ENCODE measurements at places on chromosomes 12 and 14. TPM values are rescaled to one million over a fixed set of nuclear protein-coding genes. Genes with fewer than 3 reads are reported as not detected.
A peak's percentile ranks its signal among the peaks of the same experiment; 100 is the strongest.

DNA sequence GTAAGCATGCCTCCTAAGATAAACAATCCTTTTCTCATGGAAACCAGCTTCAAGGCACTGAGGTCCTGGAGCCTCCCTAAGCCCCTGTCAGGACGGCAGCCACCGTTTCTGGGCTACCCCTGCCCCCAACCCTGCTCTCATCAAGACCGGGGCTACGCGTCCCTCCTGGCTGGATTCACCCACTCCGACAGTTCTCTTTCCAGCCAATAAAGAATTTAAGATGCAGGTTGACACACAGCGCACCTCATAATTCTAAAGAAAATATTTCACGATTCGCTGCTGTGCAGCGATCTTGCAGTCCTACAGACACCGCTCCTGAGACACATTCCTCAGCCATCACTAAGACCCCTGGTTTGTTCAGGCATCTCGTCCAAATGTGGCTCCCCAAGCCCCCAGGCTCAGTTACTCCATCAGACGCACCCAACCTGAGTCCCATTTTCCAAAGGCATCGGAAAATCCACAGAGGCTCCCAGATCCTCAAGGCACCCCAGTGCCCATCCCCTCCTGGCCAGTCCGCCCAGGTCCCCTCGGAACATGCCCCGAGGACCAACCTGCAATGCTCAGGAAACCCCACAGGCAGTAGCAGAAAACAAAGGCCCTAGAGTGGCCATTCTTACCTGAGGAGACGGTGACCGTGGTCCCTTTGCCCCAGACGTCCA lies 336.3 kb downstream of the TMEM121 start:
- no peak for DNase-seq

DNA sequence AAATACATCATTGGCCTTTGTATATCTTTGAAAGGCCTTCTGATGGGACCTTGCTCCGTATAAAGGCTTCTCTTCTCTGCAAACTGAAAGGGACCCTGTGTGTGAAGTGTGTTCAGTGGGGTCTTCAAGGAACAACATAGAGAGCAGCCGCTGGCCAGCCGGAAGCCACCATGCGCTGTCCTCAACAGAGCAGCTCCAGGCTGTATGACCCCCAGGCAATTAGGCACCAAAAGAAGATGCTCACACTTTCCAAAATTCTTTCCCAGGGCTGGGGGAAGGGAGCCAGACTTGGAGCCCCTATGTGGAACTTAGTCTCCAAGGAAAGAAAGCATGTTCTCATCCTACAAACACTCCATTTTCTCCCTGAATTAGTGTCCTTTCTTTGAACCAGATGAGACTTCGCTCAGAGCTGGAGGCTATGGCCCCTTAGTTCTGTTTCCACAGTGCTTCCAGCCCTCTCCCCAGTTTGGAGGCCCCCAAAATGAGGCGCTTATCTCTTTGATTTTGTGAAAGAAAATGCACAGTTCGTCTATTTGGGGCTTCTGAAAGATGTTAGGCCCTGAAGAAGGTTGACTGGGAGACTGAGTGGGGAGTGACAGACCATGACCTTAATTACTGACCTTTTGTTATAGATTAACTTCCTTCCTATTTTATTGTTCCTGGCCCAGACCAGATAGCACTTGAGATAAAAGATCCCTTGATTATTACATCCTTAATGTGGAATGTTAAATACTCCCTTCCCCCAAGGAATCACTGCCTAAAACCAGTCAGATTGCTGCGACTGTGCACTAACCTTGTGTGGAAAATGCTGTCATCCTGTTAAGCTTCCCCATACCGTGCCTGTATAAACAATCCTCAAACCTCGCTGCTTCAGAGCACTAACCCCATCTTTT lies 128.3 kb upstream of the FGD4 start:
- DNase-seq, result no peak

DNA sequence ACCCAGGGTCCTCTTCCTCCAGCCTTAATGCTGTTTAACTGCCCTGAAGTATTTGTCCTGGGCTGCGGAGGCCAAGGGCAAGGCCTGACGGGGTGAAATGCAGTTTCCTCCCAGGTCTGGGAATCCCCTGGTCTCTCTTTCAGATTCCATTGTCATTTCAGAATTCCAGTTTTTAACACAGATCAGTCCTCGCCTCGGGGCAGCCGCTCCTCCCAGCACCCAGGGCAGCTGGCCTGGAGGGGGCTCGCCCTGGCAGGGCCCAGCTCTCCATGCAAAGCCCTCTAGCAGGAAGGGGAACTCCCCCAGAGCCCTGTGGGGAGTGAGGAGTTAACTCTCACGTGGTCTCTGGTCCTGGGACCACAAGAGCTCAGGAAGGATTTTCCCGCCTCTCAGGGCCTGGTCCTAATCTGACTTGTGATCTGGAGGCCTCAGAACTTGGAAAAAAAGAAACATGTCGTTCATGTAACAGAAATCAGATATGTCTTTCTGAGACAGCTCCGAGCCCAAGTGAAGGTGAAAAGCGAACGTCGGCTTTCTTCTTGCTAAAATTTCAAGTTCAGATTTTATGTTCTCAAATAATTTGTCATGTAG lies 265.6 kb upstream of the SFSWAP start:
- DNase-seq, result no peak

GRCh38 chr12:114835031-114835430 lies 151.1 kb upstream of the TBX3 start:
- DNase-seq, result no peak

DNA sequence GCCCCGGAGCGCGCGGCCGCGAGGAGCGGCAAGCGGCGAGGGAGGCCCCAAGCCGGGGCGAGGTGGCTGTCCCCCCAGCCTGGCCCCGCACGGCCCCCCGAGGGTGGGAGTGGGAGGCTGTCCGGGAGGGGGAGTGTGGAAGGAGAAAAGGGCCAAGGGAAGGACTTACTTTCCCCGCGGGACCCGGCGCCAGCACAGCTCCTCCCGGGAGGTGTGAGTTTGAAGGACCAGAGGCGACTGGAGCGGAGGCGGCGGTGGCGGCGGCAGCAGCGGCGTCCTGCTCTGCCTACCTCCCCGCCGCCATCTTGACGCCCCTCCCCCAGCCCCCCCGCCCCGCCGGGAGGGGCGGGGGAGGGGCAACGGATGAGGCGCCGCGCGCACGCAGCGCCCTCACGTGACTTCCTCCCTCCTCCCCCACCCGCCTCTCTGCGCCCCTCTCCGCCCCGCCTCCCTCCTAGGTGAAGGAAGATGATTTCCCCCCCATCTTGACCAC lies at the start of gene SBNO1:
Gene SBNO1, minus strand, starts transcription at position 316 of the 493 bp plus-strand sequence. CDS start 14,406 bp downstream, outside the sequence.
- peak; percentile 91 for DNase-seq

- peak; percentile 4 for DNase-seq
Measured at GRCh38 chr12:51687614-51688013, 96.6 kb downstream of the SCN8A start.

DNA sequence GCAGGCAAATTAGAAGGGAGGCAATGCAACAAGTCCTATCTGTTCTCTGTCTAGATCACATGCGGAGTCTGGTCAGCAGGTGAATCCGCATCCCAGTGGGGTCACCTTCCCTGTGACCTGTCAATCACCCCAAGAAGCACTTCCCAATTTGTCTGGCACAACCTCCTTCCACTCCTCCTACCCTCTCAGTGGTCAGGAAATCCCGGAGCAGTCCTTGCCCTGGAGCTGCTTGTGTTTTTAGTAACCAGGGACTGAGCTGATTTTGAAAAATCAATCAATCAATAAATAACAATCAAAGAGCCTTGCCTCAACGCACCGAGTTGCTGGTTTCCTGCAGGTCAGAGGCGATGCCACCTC lies 572 bp upstream of the ACSS3 start:
- DNase-seq, result no peak

DNA sequence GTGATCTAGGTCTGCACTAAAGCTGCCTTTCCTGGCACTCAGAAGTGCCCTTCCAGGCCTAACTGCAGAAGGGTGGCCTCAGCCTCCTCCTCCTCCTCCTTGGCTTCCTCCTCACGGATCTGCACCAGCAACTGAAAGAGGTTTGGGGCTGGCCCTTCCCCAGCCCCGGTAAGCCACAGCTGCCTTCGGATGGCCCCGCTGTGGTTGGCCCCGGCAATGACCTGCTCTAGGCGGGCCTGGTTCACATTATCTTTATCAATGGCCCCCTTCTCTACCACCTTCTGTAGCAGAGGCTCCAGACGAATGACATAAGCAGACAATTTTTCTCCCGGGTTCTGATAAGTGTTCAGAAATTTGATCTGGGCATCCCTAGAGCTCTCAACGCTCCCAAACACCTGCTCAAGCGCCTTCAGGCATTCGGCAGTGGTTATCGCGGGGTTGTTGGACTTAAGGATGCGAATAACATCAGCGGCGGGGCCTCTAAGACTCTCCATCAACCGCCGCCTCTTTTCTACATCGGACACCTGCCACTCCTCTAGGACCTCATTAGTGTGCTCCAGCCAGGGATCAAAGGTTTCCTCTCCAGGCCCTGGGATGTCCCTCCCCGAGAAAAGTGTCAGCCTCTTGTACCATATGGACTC lies 1.5 kb downstream of the PNMA1 start:
- DNase-seq, result no peak

DNA sequence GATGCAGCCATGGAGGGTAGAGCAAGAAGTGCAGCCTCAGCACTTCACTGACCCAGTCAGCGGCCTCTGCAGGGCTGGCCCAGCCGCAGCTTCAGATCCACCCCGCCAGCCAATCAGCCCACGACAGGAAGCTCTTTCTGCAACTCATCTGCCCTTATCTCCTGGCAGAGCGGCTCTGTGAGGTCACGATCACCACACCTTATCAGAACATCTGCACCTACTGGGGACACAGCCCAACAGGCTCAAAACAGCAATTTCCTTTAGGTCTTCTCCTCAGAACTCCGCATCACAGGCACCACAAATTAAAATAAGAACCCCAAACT lies 287.3 kb downstream of the BCL11B start:
- DNase-seq, result peak; percentile 3

DNA sequence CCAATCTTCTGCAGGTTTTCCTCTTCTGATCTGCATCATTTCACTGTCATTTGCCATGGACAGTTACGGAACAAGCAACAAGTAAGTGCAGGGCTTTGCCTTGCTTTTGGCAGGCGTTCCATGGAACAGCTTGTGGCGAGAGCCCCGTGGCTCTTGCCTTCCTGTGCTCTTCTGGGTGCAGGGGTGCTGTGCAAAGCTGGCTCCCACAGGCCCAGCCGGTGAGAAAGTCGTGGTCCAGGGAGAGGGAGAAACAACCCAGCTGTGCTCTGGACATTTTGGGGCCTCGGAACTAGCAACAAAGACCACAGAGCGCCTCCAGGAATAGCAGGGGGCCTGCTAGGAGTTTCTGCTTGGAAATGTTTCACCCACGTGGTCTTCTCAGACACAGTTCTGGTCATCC lies 164.7 kb downstream of the ADGRD1 start:
- no peak for DNase-seq

DNA sequence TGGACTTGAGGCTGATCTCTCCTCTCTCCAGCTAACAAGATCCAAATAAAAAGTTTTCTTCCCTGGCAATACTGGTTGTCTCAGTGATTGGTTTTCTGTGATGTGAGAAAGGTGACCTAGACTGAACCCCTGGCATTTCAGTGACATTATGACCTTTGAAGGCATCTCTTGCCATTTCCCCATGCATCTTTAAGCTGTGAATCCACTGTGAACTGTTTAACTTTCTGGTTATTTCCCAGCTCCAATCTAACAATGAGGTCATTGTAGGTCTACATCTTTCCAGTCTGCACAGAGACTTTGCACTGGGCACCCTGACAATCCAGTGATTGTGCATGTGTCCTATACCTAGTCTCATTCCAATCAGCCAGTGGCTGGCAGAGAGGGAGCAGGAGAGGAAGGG lies 155.9 kb upstream of the NUDT4 start:
- DNase-seq, result no peak

DNA sequence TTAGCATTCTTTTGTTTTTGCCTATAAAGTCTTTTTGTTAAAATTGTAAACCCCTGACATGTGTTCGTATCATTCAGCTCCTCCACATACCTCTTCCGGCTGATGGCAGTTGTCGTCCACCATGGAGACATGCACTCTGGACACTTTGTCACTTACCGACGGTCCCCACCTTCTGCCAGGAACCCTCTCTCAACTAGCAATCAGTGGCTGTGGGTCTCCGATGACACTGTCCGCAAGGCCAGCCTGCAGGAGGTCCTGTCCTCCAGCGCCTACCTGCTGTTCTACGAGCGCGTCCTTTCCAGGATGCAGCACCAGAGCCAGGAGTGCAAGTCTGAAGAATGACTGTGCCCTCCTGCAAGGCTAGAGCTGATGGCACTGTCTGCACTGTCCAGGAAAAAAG lies 7.7 kb downstream of the ALKBH2 start:
- DNase-seq, result no peak

DNA sequence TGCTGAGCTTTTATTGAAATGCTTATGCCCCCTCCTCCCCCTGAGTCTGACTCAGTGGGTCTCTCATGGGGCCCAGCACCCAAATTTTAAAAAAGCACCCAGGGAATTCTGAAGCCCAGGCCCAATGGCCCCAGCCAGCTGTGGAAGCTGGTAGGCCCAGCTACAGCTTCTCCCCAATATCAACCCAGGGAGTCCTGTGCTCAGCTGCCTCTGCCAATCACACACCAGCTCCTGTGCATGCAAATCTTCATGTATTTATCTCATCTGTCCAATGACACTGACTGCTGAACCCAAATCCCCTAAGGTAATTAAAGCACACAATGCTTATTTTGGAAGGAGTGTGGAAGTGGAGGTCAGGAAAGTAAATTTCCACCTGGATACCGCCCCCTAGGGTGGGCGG lies 76.3 kb downstream of the CCDC88C start:
- DNase-seq, result no peak

GRCh38 chr12:4251216-4251891 lies 22.2 kb upstream of the CCND2 start:
- peak; percentile 50 for DNase-seq

GRCh38 chr12:102690253-102690652 lies 209.9 kb upstream of the IGF1 start:
- DNase-seq, result no peak

- no peak for DNase-seq
Measured at GRCh38 chr12:118741194-118741593, 240.1 kb upstream of the SRRM4 start.

DNA sequence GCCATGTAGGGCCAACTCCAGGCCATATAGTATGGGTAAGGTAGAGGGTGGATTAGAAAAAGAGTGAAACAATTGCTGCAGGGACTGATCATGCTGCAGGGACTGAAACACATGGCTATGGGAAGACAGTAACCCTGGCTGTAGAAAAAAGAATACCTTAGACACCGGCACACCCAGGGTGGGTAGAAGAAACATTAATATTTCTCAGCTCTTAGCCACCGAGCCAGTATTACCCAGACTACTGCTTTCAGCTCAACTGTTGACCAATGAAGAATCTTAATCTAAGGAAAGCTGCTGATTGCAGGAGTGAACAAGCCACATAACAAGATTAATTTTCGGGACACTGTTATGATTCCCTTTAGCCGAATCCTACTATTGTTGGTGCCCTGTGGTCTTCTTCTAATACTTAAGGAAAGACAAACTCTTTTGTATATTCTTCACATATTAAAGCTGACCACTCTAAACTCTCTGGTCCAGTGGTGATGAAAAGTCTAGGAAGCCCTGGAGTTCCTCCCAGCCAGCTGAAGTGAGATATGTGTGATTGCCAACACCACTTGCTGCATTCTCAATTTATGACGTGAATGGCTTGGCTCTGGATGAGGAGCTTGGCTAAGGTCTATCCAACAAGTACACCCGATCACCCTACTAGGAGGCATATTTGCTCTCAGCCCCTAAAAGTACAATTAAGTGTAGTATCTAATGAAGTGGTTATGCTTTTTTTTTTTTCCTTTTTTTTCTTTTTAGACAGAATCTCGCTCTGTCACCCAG lies 69.2 kb downstream of the NOVA1 start:
- no peak for DNase-seq

Gene ALDH1L2
- under 0.01 TPM for total RNA-seq

Gene FOXM1
- 4.0 TPM for total RNA-seq

Gene TAS2R8
- not detected for total RNA-seq

Gene PPP2R5C
- total RNA-seq, result 51.2 TPM

Gene SETD1B
- 14.3 TPM for total RNA-seq

Gene MYO1H
- total RNA-seq, result not detected

Gene TAS2R19
- 5.4 TPM for total RNA-seq

Gene PIWIL1
- total RNA-seq, result not detected

Gene CLEC4C
- under 0.01 TPM for total RNA-seq

Data from hematopoietic multipotent progenitor cell (in vitro differentiated cells).